ENCODE measurements at places on chromosomes 1 and 21. TPM values are rescaled to one million over a fixed set of nuclear protein-coding genes. Genes with fewer than 3 reads are reported as not detected.

DNA sequence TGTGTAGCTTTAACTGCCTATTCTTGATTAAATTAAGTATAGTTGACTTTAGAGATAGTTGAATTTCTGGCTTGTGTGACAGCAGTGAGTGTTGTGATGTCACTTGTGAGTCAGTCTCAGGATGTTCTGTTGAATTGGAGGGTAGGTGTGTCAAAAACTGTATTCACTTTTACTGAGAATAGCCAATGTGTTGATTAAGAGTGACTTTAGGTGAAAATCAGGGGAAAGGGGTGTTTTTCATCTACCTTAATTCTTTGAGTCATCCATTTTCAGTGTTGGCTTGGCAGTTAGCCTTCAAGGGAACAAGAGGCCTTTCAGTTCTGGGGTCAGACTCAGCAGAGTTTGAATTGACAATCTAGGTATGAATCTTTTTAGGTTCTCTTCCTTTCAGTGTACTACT lies 75.9 kb downstream of the CDC14A start:
- DNase-seq: no peak

The TIE1 gene
- total RNA-seq: 3.3 TPM

DNA sequence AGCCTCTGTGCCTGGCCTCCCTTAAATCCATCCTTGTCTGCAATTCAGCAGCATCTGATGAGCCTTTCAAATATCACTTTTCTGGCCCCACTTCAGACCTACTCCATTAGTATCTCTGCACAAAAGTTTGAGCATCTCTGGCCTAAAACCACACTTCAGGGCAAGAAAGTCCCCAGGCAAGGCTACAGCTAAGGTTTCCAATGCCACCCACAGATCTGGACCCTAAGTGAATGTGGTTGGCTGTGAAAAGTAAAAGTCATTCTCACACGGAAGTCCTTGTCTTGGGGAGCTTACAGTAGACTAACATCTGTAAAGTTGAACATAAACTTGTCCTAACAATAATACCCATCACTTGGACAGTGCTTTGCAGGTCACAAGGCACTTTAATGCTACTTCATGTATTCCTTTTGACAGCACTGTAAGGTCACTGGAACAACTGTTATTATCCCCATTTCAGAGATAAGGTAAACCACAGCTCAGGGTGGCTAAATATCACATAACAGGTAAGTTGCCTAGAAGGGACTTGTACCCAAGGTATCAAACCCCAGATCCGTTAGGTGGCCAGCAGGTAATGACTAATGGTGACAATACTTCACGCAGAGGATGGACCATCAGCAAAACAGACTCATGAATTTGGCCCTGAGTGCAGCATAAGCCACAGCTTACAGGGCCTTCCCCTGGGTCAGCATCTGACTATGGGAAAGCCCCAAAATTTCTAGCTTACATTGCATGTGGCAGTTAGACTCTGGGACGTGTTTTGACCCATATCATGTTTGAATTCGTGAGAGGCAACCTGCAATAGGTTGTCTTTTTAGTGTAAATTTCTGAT lies 356.0 kb downstream of the HHAT start:
- no peak for DNase-seq

- DNase-seq: no peak
These were observed 382.3 kb downstream of the PRDM2 start for GRCh38 chr1:14082331-14082730.

- DNase-seq: no peak
These were observed 108.4 kb downstream of the GREM2 start for GRCh38 chr1:240503558-240503957.

The C1QB gene
- not detected for total RNA-seq

- DNase-seq: peak; percentile 36
These were observed 102.1 kb upstream of the NBPF4 start for GRCh38 chr1:108345776-108346531.

GRCh38 chr21:34885626-34886239 lies 163.4 kb downstream of the RUNX1 start:
- peak; percentile 66 for DNase-seq

The OR14A2 gene
- not detected for total RNA-seq

DNA sequence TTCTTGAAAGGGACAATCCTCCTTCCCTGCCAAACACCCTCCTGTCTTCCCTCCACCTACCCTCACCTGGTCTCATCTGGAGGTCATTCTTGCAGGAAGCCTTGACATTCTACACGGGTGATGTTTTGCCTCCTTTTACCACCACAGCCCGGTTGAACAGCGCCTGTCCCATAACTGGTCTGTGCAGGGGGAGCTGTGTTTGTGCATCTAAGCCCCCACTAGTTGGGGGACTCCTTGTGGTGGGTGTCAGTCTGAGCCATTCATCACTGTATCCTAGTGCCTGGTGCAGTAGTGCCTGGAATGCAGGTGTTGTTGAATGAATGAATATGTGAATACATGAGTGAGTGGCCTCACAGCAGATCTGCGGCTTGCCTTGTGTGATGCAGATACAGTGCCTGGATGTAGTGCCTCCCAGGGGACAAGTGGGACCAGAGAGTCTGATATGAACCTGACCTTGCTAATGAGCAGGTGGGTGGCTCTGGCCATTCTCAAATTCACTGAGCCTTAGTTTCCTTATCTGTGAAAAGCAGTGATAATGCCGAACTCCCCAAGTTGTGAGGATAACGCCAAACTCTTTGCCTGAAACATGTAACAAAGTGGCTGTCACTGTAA lies 79.8 kb downstream of the OMA1 start:
- no peak for DNase-seq

DNA sequence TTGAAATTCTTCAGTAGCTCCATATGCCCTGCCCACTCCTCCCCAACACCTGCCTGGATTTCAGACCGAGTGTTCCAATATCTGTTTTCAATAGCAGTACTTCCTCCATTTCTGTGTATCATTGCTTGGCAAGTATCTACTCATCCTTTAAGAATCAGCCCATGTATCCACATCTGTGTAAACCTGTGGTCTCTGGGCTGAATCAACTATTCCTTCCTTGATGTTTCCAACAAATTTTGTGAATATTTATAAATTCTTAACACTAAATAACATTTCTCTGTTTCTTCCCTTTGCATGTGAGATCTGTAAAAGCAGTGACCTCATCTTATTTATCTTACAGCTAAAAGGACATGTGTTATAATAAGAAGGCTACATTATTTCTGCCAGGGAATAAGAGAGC lies 26.0 kb upstream of the UAP1 start:
- DNase-seq: peak; percentile 27

- no peak for DNase-seq
These were observed 47.5 kb upstream of the EFHD2 start for GRCh38 chr1:15362096-15362736.

GRCh38 chr1:182299728-182300616 lies 91.6 kb downstream of the GLUL start:
- DNase-seq: peak; percentile 50

The GOLPH3L gene
- total RNA-seq: 16.9 TPM

GRCh38 chr1:12450090-12450755 lies 167.8 kb downstream of the DHRS3 start:
- no peak for DNase-seq

The PRELP gene
- total RNA-seq: not detected

The FOXO6 gene
- not detected for total RNA-seq

GRCh38 chr1:82045221-82045620 lies 244.5 kb downstream of the ADGRL2 start:
- no peak for DNase-seq

The EFNA1 gene
- total RNA-seq: 15.1 TPM

DNA sequence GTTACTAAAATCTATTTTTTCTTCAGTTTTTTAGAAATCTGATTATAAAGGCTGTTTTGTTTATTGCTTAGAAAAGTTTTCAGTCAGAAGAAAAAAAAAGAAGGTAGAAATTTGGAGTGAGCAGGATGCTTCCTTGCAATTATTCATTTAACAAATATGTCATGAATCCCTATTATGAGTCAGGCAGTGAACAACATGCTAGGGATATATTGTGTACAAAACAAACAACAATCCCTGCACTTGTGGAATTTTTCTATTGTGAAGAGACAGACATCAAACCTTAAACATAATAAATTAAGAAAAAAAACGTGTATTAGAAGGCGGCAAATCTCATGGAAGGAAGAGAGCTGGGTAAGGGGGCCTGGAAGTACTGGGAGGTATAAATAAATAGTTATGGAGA lies 664.1 kb upstream of the CAMK1G start:
- DNase-seq: peak; percentile 77

The CCDC27 gene
- total RNA-seq: not detected

DNA sequence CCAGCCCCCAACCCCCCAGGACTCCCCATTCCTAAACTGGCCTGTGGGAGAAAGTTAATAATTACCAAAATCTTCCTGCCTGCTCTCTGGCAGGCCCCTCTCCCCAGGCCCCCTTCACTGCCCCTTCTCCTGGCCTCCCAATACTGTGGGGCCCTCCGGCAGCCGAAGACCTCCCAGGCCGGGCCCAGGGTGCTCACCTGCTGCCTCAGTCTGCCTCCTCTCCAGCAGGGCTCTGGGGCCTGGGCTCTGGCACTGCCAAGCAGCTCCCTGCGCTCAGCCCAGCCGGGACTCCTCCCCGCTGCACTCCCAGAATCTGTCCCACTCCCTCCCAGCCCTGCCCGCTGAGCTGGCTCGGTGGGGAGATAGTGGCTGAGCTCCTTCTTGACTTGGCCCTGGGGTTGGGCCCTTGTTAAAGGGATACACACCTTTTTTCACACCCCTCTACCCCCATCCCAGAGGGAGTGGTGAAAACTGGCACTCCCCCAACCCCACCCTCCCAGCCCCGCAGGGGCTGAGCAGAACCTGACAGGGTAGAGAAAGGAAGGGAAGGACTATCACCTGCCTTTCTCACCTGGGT lies at the start of gene S100A16:
Gene S100A16 (minus strand): TSS at position 383 of the 577 bp plus-strand sequence. CDS start 4,986 bp downstream, outside the sequence.
- peak; percentile 66 for DNase-seq

The CD5L gene
- not detected for total RNA-seq

- no peak for DNase-seq
These were observed at the start of gene PGLYRP3 for GRCh38 chr1:153312570-153313186. Gene PGLYRP3 (minus strand): TSS chr1:153312952. CDS start chr1:153310665, 2,287 bp downstream.

The MEX3A gene
- 3.2 TPM for total RNA-seq

The TRABD2B gene
- total RNA-seq: not detected

GRCh38 chr1:110341872-110342331 lies 2.7 kb downstream of the RBM15 start:
- DNase-seq: no peak

- no peak for DNase-seq
These were observed 25.2 kb downstream of the CRNN start for GRCh38 chr1:152388889-152389288.

The GBP4 gene
- total RNA-seq: 22.2 TPM

Measured in M059J (cell line).